EL (cell line): ENCODE measurements at places on chromosomes 2 and 18.

- no peak for DNase-seq
Measured at GRCh38 chr18:22987547-22988189, 54.5 kb downstream of the RBBP8 start.

DNA sequence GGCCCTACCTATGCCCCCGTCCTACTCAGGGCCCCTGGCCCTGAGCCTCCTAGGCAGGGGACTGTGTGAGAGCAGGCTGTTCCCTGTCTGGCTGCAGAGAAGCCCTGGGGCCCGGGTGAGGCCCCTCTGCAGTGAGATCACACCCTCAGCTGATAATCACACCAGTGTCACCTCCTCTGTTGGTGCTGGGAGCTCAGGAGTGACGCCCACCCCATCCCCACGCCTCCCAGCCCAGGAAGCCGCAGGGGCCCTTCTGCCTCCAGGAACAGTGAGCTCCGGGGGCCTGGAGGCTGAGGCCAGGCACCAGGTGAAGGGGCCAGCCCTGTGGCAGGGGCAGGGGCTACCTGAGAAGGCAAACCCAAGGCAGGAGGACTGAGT is 20.0 kb downstream of the KCNIP3 start:
- DNase-seq: no peak

DNA sequence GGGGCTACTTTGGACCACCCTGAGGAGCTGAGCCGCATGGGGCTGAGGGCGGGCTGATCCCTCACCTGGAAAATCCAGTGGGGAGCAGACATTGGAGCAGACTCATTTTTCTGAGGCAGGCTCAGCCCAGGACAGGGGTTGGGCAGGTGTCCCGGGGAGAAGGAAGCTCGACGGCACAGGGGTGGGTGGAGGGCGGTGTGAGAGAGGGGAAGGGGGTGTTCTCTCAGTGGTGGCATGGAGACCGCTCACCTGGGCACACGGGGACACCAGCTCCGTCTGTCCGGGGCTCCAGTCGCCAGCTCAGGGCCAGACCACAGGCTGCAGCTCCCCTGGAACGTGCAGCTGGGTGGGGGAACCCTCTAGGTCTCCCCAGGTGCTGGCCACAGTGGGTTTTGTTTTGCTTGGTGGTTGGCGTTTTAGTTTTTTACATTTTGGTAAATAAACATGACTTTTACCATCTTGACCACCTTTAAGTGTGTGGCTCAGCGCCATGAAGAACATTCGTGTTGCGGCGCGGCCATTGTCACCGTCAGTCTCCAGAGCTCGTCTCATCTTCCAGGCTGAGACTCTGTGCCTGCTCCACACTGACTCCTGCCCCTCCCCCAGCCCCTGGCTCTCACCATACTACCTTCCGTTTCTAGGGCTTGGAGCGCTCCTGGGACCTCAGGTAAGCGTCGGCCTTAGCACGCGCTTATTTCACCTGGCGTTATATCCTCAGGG is 4.3 kb upstream of the MAB21L4 start:
- DNase-seq: no peak

- DNase-seq: peak; percentile 30
Measured at GRCh38 chr18:44609181-44609941, 71.3 kb upstream of the SETBP1 start.
